ENCODE measurements at places on chromosomes 2 and 18.

GRCh38 chr18:58476516-58477256 is 152.2 kb downstream of the ALPK2 start:
- no peak for DNase-seq

DNA sequence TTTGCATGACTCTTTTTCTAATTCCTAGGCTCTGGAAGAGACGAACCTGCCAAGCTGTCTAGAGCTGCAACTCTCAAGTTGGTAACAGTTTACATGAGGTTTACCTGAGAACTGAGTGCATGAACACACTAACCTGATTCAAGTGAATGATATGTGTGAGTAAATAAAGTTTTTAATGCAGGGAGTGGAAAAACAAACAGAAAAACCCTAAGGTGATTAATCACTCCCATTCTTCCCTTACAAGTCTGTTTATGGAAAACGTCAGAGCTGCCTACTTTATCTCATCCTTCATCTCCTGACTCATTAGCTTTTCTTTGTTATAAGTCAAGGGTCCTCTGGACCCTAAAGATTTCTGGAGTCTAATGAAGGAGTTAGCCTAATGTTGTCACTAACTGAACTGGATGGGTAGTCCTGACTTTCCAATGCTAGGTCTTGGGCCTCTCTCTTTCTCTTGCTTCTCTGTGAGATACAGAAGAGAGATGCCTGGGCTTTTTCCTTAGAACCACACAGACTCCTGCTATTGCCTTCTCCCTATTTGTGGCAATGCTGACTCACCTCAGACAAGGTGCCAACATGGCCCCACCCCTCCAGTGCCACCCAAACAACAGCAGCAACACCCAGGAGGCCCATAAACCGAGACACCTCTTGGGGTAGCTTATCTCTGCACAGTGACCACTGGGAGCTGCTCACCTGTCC is 952.4 kb downstream of the EPHA4 start:
- DNase-seq: no peak

DNA sequence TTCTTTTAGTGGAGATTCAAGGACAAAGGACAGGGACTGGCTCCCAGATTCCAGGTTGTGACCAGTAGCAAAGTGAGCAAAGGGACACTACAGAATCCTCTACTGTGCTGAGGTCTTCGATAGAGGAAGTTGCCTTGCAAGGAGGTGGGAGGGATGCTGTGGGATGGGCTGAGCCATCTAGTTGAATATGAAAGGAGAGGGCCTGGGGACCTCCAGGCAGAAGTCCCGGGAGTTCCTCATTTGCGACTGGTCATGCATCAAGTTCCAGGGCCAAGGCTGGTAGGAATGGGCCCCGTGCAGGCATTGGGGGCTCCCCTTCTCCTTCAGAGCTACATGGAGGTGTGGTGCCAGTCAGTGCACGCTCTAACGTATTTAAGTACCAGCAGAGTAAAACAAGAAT is 12.6 kb upstream of the PROM2 start:
- DNase-seq: no peak

DNA sequence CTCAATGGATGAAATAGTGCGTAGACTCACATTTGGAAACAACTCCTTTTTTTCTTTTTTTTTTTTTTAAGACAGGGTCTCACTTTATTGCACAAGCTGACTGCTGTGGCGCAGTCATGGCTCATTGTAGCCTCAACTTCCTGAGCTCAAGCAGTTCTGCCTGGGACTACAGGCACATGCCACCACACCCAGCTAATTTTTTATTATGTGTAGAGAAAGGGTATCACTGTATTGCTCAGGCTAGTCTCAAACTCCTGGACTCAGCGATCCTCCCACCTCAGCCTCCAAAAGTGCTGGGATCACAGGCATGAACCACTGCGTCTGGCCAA is 17.4 kb downstream of the HAT1 start:
- no peak for DNase-seq

DNA sequence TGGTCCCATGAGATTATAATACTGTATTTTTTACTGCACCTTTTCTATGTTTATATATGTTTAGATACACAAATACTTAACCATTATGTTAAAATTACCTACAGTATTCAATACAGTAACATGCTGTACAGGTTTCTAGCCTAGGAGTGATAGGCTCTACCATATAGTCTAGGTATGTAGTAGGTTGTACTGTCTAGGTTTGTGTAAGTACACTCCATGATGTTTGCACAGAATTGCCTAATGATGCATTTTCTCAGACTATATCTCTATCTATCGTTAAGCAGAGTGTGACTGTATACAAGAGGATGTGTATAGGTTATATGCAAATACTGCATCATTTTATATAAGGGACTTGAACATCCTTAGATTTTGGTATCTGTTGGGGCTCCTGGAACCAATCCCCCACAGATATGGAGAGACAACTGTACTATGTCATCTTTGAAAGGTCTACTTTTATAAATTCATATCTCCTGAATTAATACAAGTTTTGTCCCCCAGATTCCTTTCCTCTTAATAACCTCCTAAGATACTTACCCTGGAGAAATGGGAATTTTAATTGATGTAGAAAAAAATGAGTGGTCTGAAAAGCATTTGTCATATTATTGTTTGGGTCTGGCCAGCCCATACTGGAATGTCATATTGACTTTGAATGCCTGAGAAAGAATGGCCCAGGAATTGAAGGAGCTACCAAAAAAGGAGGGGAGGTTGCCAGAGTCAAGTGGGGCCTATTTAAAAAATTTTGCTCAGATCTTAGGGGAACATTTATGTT is 36.6 kb downstream of the EHBP1 start:
- DNase-seq: no peak

DNA sequence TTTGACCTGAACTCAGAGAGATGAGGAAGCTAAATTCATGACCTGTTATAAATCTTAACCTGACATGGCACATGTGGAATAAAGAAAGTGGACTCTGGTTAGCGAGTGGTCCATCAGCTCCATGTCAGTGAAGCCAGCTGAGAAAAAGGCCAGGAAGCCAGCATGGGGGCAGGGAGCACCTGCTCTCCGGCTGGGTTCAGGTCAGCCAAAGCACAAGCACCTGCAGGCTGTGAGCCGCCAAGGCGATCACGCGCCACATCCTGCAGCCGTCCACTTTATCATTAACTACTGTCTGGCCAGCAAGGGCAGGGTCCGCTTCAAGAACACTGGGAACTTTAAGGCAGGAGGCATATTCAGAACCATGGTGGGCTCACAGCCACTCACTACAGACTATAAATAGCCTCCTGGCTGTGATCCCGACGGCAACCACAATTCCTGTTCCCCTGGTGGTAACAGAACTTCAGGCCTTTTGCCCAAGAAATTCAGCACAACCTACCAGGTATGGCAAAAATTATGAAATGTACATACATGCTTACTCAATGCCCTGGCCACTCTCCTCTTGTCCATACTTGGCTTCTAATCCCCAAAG is 35.5 kb downstream of the ACVR1 start:
- no peak for DNase-seq

DNA sequence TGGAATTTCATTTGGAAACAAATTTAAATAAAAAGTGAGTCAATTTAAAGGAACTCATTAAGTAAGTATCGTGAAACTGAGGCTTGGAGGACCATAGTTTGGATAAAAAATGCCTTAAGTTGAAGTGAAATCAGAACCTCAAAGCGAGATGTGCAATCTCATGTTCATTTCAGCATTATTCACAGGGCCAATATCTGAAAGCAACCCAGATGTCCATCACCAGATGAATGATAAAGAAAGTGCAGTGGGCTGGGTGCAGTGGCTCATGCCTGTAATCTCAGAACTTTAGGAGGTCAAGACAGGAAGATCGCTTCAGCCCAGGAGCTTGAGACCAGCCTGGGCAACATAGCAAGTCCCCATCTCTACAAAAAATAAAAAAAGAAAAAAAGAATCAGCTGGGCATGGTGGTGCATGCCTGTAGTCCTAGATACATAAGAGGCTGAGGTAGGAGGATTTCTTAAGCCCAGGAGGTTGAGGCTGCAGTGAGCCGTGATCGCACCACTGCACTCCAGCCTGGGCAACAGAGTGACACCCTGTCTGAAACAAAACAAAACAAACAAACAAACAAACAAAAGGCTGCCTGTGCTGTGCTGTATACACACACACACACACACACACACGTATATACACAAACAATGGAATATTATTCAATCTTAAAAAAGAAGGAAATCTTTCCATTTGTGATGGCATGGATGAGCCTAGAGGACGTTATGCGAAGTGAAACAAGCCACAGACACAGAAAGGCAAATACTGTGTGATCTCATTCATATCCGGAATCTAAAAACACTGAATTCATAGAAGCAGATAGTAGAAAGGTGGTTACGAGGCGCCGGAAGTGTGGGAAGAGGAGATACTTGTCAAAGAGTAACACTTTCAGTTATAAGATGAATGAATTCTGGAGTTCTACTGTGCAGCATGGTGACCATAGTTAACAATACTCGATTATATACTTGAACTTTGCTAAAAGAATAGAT is 14.5 kb downstream of the SH3RF3 start:
- peak; percentile 63 for DNase-seq

- no peak for DNase-seq
Measured at GRCh38 chr18:79855147-79855933, 57.6 kb downstream of the KCNG2 start.

DNA sequence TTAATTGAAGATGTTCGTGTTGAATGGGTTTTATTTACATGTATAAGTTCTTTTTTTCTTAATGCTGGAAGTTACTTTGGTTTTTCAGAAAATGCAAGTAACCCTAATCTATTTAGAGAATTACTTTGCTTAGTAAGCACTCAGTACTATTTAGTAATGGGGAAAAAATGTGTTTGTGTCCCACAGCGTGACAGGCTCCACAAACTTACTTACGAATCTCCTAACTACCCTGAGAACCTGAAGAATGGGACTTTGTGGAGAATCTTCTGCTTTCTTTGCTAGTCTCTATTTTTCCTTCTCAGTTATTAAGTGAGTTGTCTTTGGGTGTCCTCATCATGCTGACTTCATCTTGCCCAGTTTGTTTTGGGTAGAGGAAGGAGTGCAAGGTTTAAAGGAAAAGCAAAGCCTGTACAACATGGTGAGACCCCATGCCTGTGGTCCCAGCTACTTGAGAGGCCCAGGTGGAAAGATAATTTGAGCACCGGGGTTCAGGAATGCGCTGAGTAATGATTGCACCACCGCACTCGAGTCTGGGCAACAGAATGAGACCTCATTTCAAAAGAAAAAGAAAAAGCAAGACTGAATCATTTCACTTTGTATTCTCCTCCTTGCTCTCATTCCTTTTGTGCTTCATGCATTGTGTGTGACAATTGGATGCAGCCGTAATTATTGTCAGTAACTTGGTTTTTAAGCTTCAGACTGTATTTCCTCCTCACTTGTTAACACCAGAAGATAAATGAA is 10.2 kb downstream of the NEDD4L start:
- no peak for DNase-seq

GRCh38 chr2:40208463-40208862 is 243.4 kb downstream of the SLC8A1 start:
- no peak for DNase-seq

DNA sequence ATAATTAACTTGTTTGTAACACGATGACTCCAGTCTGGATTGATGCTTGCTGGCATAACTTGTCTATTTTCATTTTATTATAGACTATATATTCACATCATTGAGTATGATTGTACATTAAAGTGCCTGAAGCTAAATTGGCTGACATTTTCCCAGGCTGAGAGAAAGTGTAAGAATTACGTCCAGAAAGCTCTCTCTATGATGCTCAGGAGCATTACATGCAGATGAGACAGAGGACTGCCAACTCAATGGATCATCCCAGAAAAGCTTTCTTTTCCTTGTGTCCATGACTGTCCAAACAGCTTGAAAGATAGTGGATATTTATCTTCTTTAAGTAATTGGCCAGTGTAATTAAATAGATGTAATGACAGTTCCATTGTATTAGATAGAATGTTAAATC is 1372.2 kb upstream of the TMEFF2 start:
- no peak for DNase-seq

DNA sequence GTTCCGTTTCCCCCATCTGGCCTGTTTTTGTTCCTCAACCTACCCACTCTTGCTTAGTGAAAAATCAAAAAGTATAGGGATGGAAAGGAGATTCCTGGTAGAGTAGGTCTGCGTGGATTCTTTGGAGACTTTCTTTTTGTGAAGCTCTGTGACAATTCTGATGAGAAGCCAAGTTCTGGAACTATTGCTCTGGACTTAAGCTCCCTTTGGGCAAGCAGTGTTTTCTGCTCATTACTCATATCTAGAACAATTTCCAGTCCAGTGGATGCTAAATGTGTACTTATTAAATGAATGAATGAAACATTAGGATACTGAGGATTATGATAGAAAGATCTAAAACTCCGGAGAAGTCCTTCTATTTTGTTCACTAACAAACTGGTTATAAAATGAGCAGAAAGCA is 76.5 kb downstream of the SOCS6 start:
- no peak for DNase-seq

DNA sequence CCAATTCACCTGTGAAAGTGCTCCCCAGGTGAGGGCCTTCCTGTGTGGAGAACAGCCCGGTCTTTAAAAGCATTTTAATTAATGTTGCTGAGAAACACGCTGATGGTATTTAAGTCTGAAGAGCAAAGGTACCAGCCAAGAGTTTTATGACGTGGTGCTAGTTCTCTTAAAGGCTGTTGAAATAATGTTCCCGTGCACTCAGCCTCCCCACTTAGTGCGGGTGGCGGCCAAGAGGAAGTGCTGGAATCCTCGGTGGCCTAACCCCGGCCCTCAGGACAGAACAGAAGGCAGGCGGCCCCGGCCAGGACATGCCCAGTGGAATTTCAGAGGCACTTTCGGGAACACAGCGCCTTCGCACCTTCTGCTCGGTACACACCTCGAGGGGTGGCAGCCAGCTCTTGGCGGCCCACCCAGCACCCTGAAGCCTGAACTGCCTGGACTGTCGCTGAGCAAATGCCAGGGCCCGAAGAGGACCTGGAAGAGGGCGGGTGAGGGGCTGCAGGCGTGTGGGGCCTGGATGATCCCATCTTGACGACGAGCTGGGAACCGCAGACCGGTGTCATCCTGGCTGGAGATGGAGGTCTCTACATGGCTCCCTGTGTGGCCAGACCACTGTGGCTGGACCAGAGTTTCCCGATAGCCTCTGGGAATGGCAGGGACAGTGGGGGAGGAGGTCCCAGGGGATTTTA is 142.9 kb downstream of the ASB1 start:
- no peak for DNase-seq

- no peak for DNase-seq
Measured at GRCh38 chr2:128501700-128502099, 183.0 kb upstream of the HS6ST1 start.

DNA sequence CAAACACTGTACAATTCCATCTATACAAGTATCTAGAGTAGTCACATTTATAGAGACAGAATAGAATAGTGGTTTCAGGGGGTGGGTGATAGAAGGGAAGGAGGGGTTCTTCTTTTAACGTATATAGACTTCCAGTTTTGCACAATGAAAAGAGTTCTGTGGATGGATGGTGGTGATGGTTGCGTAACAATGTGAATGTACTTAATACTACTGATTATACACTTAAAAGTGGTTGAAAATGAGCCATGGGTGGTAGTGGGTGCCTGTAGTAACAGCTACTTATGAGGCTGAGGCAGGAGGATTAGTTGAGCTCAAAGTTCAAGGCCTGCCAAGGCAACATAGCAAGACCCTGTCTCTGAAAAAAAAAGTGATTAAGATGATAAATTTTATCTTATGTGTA is 85.8 kb downstream of the SETBP1 start:
- DNase-seq: no peak

Data from CD4-positive, alpha-beta T cell treated with Interleukin-6 at 100 ng/mL for 8 hours (primary cell).